ENCODE measurements at places on chromosomes 13 and 19.

DNA sequence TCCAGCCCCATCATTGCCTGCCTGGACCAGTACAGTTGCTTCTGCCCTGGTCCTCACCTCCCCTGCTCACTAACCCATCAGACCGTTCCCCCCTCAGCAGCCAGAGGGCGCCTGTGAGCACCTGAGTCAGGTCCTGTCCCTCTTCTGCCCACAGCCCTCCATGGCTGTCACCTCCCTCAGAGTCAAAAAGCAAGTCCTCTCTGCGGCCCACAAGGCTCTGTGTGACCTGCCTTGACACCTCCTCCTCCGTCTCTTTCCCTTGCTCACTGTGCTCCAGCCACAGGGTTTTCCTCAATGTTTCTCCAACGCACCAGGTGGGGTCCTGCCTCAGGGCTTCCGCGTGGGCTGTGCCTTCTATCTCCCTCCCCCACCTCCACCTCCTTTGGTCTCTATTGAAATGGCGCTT, 29.4 kb upstream of the PTPRS start:
- DNase-seq: no peak

- DNase-seq: no peak
These were observed 1.9 kb downstream of the KCTD12 start for GRCh38 chr13:76884186-76884906.

DNA sequence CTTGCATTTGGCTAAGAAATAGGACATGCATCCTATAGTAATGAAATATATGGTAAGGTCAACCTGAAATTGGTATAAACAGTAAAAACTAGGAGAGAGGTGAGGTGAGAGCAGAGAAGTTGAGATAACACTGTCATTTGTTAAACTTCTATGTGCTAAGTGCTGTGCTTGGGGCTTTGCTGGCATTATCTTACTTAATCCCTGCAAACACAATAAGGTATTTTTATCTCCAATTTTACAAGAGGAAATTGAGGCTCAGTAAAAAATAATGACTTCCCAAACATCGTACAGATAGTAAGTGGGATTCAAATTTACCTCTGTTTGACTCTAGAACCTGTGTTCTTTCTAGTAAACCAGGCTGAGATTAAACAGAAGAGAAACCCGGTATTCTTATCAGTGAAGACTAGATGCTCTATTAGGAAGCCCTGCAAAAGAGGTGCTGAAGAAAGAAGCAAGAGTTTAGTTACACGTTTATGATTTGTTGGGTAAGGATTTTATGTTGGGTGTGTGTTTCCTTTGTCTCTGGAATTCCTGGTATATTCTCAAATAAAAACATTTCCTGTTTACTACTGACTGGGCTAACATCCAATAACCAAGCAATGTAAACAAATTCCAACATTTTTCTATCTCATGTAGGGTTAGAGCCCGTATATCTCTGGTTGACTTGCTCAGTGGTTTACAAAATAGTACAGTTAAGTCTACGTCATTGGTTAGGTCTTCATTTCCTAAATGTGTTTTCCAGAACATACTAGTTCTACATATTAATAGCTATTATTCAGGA, 137.3 kb upstream of the FNDC3A start:
- peak; percentile 16 for DNase-seq

- DNase-seq: no peak
These were observed 7.7 kb downstream of the PNMA8B start for GRCh38 chr19:46487802-46488445.

DNA sequence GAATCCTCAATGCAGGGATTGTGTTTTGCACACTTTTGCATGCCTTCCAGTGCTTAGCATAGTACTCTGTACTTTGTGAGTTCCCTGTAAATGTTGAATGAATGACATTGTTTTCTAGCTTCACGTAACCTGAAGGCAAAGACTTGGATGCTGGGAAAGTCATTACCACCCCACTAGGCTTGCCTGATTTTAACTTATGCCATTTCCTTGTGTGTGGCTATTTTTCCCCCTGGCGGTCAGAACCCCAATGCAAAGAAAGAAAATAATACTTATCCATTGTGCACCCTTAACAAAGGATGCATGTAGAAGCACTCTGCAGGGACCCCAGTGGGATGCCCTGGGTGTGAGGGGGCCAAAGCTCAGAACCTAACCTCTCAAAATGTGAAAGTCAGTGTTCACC, 1.2 kb upstream of the ENOX1 start:
- DNase-seq: no peak

DNA sequence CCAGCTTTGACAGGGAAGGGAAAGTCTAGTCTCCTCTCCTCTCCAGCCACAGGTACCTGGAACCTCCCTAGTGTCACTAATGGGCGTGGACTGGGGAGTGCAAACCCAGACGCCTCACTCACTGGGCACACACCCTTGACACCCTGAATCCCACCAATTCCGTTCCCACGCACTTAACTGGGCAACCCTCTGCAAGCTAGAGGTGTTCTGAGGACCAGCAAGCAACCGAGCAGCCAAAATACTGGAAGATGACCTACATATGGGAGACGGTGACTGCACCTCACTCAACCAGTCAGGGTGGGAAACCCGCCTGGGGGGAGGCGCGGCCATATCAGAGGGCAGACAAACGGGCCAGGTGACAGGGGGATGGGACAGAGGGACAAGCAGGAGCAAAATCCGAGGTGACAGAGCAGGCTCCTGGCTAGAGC, 991 bp downstream of the ABHD17A start:
- DNase-seq: no peak

- peak; percentile 16 for DNase-seq
These were observed 7.3 kb upstream of the F7 start for GRCh38 chr13:113098162-113098732.

GRCh38 chr19:3462991-3463713, 17.2 kb downstream of the SMIM24 start:
- no peak for DNase-seq

- DNase-seq: no peak
These were observed 10.0 kb upstream of the CEACAM21 start for GRCh38 chr19:41566001-41566400.

- DNase-seq: no peak
These were observed 203.1 kb downstream of the RGCC start for GRCh38 chr13:41660411-41660810.

GRCh38 chr13:25281935-25282332, 5.4 kb downstream of the MTMR6 start:
- no peak for DNase-seq

DNA sequence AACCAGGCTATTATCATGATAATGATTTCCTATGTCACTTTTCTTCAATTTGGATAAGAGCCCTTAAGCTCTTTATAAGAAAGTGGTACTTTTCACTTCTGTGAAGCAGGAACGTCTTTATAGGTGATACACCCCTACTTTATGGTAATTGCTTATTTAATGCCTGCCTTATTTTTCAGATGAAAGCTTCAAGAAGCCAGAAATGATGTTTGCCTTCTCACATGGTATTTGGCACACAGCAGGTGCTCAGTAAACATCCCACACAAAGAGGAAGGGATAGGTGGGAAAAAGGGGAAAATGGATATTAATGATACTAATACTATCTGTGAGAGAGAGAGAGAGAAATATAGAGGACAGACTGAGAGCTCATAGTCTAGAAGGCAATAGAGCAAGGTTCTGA, 29.0 kb upstream of the WASF3 start:
- no peak for DNase-seq

DNA sequence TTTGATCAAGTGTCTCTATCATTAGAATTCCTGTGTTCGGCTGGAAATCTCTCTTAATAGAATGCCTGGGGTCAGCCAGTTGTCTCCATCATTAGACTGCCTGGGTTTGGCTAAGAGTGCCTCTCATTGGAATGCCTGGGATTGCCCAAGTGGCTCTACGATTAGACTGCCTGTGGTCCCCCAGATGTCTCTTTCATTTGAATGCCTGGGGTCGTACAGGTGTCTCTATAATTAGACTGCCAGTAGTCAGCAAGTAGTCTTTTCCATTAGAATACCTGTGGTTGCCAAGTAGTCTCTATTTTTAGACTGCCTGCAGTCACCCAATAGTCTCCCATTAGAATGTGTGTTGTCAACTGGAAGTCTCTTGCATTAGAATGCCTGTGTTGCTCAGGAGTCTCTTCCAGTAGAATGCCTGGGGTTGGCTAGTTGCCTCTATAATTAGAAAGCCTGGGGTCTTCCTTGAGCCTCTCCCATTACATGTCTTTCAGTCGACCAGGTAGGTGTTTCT, 1523.2 kb downstream of the UQCRFS1 start:
- no peak for DNase-seq

- peak; percentile 92 for DNase-seq
These were observed 11.0 kb upstream of the ACOD1 start for GRCh38 chr13:76937281-76937820.

GRCh38 chr13:21232196-21232595, 55.7 kb downstream of the MRPL57 start:
- DNase-seq: peak; percentile 70

GRCh38 chr19:17866312-17866963, 5.3 kb upstream of the SLC5A5 start:
- DNase-seq: no peak

GRCh38 chr19:28864024-28864503, 348.9 kb downstream of the UQCRFS1 start:
- DNase-seq: no peak

DNA sequence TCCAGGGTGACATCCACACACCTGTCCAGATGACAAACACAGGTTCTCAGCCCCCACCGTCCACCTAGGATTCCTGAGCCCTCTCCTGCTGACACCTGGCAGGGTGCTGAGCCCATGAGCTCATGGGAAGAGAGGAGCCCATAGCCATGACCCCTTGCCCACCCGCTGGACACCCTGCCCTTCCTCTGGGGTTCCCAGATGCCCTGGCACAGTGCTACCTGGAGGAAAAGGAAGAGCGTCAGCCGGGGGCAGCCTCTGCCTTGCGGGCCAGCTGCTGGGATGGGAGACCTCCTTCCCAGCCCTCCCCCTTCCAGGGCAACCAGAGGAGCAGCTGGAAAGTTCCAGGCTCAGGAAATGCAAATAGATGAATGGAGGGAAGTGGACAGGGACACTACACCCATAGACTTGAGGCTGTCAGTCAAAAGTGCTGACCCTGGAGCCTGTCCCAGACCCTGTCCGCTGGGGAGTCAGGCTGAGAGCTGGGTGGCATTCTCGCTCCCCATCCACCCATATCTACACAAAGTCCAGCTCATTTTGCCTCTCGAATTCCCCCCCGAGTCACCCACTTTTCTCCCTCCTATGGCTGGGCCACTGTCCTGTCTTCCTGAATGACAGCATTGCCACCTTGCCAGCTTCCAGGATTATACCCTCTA, 12.3 kb upstream of the ARHGEF18 start:
- no peak for DNase-seq

DNA sequence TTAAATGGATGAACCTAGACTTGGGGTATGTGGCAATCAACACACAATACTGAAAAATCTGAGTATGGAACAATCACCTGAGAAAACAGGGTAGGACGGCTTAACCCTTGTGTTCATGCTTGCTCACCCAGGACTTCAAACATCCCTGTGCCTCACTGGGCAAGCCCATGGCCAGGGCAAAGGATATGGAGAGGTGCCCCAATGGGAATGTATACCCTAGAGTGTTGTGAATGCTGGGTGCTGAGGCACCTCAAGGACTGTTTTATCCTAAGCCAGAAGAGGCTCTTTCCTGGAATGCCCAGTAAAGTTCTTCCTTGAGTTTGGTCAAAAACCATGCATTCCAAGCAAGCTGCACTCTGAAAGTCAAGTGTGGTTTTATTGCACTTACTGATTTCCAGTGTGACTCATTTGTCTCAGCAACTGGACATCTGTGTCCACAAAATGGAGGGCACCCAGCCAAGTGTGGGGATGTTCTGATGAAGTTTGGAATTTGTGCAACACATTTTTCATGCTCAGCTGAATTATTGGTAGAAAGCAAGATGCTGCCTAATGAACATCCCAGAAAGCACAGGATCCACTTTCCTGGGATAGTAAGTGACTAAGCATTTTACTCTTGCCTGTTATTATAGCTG, 531.3 kb downstream of the RFC3 start:
- DNase-seq: peak; percentile 98

DNA sequence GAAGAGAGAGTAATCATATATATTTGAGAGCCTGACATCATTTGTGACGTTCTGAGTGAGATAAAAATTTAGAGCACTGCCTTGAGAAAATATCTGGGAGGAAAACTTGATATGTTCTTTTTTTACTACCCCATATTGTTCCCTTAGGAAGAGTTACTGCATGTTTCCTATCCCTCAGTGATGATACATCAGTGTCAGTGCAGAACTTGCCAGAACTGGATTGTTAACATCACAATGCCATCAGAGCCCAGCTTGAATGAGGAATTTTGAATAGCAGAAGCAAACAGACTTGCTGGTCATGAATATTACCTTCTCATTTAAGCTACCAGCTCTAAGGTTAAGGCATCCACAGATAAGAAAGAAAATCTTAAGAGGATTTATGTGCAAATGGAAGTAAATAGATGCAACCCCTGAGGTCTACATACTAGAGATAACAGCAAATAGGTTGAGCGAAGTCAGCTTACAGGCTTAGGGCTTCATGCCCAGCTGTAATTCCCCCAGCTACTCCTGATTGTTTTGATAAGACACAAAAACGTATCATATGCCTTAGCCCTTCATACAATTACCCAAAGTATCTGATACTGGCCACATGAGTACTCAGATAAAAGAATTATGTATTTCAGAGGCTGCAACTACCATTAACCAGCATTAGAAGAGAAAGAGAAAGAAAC, 313.7 kb upstream of the ATXN8OS start:
- no peak for DNase-seq

DNA sequence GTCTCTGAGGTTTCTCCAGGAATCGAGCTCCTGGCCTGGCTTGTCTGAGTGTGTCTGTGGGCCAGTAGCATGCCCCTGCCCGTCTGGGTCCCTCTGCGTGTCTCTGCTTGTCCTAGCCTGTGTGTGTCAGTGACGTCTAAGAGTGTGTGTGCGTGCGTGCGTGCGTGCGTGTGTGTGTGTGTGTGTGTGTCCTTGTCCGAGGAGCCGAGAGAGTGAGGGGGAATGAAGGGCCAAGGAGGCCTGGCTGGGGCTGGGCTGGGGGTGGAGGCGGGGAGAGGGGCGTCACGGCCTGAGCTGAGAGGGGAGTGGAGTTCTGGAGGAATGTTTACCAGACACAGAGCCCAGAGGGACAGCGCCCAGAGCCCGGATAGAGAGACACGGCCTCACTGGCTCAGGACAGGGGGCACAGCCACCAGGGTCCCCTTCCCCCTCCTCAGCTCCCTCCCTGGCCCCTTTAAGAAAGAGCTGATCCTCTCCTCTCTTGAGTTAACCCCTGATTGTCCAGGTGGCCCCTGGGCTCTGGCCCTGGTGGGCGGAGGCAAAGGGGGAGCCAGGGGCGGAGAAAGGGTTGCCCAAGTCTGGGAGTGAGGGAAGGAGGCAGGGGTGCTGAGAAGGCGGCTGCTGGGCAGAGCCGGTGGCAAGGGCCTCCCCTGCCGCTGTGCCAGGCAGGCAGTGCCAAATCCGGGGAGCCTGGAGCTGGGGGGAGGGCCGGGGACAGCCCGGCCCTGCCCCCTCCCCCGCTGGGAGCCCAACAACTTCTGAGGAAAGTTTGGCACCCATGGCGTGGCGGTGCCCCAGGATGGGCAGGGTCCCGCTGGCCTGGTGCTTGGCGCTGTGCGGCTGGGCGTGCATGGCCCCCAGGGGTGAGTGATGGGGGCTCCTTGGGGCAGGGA, at the start of gene AXL:
AXL (plus strand) TSS at position 609 of the 893 bp plus-strand sequence; CDS start at position 779, 170 bp downstream.
- DNase-seq: peak; percentile 73
